ENCODE measurements at places on chromosomes 11 and 22.

DNA sequence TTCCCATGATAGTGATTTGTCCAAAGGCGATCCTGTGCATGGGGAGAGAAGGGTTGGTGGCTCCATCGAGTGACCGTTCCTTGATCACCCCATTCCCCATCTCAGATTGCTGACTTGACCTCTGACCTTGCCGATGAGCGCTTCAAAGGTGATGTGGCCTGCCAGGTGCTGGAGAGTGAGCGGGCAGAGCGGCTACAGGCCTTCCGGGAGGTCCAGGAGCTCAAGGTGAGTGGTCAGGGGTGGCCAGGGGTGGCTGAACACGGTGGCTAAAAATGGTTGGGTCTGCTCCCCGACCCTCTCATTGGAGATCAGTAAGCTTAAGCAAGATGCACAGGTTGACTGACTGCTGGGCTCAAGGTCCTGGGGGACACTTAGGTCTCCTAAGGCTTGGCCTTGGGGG is 148.7 kb downstream of the MYO18B start:
- DNase-seq = no peak

DNA sequence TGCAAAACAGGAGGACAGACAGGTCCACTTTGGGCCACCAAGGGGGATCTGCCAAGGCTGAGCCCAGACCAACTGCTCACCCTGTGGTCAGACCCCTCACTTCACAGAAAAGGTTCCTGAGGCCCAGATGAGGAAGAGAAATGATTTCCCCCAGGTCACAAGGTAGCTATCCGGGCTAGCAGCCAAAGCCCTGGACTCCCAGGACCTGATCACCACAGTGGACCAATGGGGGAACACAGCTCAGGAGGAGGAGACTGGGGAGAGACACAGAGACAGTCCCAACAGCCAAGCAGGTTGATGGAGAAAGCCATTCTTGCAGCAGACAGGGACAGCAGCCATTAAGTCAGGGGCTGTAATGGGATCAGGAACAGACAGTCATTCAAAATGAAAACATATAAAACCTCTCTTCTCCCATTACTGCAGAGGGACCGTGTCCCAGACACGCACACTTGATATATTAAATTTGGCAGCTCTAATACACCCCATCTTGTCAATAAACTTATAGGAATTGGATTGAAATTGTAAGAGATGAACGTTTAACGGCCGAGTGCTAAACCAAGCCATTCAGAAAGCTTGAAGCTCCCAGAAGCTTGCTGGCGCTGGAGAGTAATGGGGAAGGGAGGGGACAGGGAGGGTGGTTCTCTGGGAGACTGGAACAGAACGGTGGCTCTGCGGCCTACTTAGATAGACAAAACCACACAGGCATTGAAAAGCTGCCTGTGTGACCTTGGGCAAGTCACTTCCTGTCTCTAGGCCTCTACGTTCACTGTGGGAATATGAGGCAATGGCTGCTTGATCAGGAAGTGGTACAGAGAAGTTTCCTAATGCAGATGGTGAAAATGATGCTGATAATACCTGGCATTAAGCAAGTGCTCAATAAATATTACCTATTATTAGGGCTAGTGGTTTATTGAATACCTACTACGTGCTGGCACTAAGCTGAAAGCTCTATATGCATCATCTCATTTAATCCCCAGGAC is 16.0 kb downstream of the ZMAT5 start:
- DNase-seq = no peak

- no peak for DNase-seq
These were observed 14.6 kb downstream of the MS4A18 start for GRCh38 chr11:60739114-60739513.

DNA sequence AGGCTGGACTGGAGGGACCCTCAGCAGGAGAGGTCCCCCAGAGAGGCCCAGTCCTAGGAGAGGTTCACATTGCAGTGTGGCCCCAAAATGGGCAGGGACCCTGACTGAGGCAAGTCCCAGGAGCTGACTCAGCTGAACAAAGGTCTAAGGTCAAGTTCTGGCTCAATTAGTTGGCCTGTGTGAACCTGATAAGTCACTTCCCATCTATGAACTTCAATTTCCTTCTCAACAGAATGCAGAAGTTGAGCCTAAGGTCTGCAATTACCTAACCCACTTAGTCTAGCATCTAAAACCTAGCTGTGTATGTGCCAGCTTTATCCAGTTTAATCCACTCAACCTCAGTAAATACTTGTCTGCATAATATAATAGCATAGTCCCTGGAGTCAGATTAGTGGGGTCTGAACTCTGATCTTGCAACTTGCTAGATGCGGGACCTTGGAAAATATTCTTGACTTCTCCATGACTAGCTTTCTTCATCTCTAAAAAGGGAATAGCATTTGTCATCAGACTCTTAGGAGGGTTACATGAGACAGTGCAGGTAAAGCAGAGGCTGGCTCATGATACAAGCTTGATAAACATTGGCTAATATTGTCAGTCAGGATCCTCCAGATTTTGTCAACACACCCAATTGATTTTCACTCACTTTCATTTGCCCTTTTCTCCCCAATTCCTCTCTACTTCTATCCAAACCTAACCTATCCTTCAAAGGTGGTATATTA is 465.5 kb downstream of the INSC start:
- DNase-seq = no peak

DNA sequence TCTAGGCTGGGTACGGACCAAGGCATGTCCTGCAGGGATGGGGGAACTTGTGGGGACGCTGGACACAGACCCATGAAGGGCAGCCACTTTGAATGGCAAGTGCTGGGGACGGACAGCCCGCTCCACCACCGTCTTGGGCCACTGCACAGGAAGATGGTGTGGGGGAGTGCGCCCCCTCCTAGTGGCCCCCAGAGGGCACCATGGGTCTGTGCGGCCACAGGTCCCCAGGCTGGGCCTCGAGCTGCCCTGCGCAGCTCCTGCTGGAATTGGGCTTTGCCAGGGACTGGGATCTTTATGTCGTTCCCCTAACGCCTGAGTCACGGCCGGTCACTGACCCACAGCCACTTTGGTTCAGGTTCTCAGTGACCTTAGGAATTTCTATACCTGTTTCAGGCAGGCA is 44.4 kb downstream of the NAT10 start:
- DNase-seq = no peak

DNA sequence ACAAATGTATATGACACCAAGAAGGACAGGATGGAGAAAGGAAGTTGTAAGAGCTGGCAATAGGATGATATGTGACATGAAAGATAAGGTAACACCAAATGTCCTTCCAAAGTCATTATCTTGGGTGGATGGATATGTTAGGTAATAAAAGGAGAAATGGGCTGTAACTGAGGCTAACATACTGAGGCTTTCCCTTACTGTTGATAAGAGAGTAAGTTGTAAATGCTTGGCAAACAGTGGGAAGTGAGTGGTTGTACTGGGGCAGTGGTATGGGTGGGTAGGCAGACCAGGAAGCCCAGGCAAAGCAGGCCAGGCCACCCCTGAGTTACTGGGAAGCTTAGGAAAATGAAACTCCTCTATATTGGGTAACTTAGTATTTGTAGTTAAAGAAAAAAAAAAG is 73.7 kb downstream of the ARHGAP42 start:
- DNase-seq = no peak

GRCh38 chr22:43289976-43290721 is 53.0 kb downstream of the SCUBE1 start:
- DNase-seq = no peak

- DNase-seq = no peak
These were observed 178.7 kb downstream of the KIRREL3 start for GRCh38 chr11:126821827-126822226.

GRCh38 chr11:28107191-28107749 is 686 bp downstream of the KIF18A start:
- DNase-seq = no peak

- DNase-seq = no peak
These were observed 47.0 kb downstream of the KCNC1 start for GRCh38 chr11:17781626-17782025.

DNA sequence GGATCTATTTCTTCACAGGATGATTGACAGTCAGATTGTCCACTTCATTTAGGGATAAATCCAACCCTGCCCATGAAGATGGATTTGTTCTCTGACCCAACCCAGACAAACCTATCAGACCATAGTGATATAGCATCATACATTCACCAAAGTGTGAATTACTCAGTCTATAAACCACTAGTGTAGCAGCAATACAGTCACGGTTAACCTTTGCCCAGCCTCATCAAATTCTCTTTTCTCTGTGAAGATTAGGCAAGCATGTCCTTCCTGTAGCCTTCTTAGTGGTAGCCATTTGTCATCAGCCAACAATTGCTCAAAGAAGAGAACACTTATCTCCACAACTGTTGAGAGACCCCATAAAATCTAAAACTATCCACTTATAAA is 14.4 kb upstream of the BIRC2 start:
- no peak for DNase-seq

DNA sequence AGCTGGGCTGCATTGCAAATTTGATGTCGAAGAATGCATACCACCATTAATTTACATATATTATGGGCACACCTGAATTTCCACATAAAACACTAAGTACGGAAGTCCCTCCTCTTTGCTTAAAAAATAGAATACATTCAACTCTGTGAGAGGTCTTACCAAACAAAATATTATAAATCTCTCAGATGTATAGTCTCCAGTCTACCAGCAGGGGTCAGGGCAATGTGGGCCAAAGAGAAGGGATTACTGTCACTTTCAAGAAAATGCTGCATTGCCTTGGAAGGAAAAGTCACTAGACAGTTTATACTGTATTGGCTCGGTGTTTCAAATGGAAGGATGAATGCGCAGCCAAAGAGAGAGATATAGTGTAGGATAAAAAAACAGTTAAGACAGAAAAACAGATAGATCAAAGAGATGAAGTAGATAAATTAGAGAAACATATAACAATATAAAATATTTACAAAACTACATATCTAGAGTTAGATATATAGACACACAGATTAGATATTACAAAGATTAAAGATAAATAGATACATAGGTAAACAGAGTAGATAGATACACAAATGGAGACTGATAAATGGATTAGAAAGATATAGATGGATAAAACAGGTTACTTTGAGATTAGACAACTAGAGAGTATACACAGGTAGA is 20.9 kb downstream of the SERGEF start:
- peak; percentile 38 for DNase-seq

- peak; percentile 14 for DNase-seq
These were observed 7.2 kb downstream of the GRK2 start for GRCh38 chr11:67273260-67273990.

GRCh38 chr22:46547179-46547882 is 9.9 kb upstream of the CELSR1 start:
- no peak for DNase-seq

DNA sequence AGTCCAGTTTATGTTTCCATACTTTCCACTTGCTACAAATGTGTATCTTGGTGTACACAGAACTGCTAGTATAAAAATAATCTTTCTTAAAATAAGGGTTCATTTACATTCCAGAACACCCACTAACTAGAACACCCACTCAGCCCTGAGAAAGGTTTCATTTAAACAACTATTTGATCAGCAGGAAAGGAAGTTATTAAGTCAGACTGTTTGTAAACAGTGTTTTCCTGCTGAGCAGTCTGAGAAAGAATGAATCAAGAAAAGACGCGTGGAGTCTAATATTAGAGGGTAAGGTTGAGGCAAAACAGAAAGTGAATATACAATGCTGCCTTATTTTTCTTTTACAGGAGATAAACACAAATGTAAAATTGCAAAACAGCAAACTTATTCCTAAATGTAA is 32.7 kb downstream of the NARS2 start:
- no peak for DNase-seq

GRCh38 chr22:36405671-36406538 is 18.1 kb upstream of the MYH9 start:
- DNase-seq = peak; percentile 45

GRCh38 chr11:2974272-2974671 is 17.9 kb downstream of the NAP1L4 start:
- no peak for DNase-seq

- DNase-seq = no peak
These were observed 25.7 kb upstream of the BLID start for GRCh38 chr11:122141725-122142124.

GRCh38 chr11:64096835-64097234 is 61.1 kb downstream of the FLRT1 start:
- no peak for DNase-seq

- no peak for DNase-seq
These were observed 442.6 kb downstream of the TBC1D22A start for GRCh38 chr22:47205081-47205491.

DNA sequence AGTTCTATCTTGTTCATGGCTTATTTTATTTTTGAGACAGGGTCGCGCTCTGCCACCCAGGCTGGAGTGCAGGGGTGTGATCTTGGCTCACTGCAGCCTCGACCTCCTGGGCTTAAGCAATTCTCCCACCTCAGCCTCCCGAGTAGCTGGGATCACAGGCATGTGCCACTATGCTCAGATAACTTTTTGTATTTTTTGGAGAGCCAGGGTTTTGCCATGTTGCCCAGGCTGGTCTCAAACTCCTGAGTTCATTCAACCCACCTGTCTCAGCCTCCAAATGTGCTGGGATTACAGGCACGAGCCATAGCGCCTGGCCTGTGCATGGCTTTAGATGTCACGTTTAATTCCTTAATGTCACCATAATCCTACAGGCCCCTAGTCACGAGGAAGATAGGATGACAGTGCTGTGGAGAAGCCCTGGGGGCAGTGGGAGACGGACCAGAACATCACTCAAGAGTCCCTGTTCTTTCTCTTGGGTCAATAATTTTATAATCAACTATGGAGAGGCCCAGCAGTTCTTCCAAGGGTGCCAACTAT is 99.5 kb downstream of the RDX start:
- no peak for DNase-seq

DNA sequence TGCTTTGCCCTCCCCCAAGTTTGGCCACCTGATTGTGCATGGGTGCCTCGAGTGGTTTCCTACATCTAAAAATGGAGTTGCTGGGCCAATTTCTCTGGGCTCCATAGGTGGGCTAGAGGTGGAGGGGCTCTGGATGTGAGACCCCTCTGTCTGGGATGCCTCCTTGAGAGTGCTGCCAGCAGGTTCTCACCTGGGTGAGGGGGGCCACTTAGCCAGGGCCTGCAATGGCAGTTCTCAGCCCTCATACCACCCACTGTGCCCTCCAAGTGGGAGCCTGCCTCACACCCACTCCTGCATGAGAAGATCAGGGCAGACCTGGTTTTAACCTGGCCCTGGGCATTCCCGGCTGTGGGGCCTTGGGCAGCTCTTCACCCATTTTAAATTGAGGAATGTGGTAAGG is 83.9 kb downstream of the CABIN1 start:
- no peak for DNase-seq

All from activated CD8-positive, alpha-beta memory T cell treated with anti-CD3 and anti-CD28 coated beads, Interleukin-2, amount 50 U/mL, for 4 hours (primary cell).